C1 segment of cervical spinal cord (tissue), 14 donors: ENCODE measurements at places on chromosomes 11 and 22.
A peak's percentile ranks its signal among the peaks of the same experiment; 100 is the strongest.

DNA sequence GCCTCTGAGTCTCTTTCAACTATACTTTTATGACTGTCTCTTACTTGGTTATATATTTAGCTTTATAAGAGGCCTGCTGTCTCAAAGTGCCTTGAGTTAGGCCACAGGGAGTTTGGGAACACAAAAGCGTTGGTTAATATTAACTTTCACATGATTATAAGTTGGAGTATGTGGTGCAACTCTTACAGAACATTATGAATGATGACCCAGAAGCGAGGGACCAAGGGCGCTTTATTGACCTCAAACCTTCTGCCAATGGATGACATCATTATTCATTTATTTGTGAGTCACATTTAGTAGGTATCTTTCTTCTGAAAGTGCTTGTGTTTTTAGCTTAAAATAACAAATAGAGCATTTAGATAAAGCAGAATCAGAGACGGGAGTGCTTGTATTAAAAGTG is 298.0 kb upstream of the ZC3H12C start:
- no peak for DNase-seq

DNA sequence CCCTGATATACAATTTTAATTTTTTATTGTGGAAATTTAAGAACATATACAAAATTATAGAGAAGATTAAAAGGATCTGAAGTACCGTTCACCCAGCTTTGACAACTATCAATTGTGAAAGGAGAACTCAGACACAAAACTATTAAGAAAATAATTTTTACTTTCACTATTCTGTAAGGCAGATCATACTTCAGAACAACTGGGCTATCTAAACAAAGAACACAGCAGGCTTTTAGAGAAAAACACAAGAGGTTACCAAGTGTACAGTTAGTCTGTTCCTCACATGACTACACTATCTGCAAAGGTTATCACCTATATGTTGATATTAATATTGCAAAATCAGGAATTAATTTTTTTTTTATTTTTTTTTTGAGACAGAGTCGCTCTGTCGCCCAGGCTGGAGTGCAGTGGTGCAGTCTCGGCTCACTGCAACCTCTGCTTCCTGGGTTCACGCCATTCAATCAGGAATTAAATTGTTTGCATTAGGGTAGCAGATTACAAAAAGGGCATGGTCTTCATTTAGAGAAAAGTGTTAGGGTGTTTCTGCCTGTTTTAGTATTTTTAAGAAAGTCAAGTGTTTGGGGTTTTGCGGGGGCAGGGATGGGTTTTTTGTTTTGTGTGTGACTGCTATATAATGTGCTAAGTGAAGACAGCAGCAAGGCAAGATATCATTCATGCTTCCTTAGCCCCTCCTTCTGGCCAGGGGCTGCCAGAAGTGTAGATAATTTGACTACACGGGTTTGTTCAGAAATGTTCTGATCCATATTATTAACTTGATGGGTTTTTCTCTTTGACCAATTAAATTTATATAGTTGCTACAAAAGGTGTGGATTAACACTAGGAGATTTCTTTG is 27.6 kb upstream of the SIK2 start:
- no peak for DNase-seq

GRCh38 chr11:109939166-109939810 is 153.9 kb upstream of the ZC3H12C start:
- no peak for DNase-seq

DNA sequence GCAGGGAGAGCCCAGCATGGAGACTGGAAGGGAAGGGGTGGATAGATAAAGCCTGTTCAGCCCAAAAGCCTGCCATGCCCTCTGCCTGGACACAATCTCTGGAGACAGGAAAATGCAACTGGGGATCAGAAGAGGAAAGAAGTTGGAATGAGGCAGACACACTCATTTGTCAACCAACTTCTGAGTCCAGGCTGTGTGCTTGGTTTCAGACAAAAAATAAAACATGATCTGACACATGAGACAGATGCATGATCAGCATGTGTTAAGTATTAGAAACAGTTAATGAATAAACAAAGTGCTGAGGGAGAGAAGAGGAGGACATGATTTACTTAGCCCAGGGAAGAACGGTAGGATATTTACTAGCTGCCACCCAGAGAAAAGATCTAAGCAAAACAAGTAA is 839 bp downstream of the LRRN4CL start:
- no peak for DNase-seq

- no peak for DNase-seq
Measured at GRCh38 chr11:788009-788640, 1.8 kb downstream of the CEND1 start.

GRCh38 chr11:131652231-131652630 is 281.8 kb downstream of the NTM start:
- DNase-seq = no peak

GRCh38 chr11:8867931-8868631 is 42.9 kb upstream of the AKIP1 start:
- no peak for DNase-seq

DNA sequence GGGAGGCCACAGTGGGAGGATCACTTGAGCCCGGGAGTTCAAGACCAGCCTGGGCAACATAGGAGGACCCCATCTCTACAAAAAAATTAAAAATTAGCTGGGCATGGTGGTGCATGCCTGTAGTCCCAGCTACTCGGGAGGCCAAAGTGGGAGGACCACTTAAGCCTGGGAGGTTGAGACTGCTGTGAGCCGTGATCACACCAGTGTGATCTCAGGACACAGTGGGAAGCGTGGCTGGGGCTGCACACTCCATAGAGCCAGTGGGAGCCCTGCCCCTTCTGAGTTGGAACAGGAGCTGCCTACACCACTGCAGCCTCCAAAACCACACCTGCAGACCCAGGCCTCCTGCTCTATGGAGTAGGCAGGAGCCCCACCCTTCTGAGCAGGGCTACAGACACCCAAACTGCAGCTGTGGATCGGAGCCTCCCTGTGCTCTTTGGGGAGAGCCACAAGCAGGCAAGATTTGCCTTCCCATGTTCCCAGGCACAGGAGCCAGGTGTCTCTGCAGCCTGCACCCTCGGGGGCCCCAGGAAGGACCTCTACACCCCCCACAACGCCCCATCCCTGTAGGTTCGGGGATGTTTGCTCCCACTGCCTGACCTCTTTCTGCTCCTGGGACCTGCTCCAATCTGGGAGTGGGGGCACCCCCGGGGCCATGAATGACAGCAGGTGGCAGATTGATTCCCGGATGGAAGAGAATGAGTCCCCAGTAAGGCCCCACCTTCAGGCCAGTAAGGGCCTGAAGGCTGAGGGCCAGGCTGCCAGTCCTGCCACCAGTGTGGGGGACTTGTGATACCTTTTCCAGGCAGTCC is 245.4 kb downstream of the BUD13 start:
- no peak for DNase-seq

DNA sequence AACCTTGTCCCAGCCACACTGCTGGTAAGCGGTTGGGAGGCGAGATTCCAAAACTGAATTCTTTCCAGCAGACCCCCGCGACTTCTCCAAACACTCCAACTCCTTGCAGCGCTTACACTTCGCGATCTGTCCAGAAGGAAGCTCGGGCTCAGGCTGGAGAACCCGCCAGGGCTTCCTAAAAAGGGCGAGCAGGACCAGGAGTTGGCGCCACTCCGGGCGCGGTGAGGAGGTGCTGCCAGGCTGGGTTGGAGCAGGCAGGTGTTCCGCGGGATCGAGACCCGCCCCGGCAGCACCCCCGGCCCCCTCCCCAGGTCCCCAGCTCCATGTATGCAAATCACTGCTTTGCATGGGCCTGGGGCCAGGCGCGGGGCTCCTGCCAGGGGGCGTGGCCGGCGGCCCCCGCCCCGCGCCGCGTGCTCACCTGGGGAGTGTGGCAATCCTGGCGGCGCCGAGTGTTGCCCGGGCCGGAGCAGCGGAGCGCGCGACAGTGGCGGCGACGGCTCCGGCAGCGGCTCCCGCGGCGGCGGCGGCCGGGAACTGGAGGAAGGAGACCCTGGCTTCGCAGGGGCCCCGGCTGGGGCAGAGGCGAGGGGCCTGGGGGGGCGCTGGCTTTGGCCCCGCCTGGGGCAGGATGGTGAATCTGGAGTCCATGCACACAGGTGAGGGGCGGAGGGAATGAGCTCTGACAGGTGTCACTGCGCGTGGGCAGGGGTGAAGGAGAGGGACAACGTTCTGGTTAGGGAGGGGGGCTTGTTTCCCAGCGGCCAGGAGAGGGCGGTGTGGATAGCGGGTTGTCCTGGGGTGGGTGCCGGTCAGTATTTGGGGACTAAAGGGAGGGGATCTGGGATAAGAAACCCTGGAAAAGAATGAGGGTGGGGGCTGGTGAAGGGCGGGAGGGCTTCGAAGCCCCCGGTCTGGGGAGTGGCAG is at the start of gene POU2F3:
POU2F3 (plus strand) TSS at position 428 of the 928 bp plus-strand sequence; CDS start at position 632, 204 bp downstream.
- no peak for DNase-seq

- DNase-seq = no peak
Measured at GRCh38 chr22:40673017-40673416, 6.3 kb upstream of the MCHR1 start.

- DNase-seq = no peak
Measured at GRCh38 chr11:46332568-46333393, 14.5 kb upstream of the DGKZ start.

DNA sequence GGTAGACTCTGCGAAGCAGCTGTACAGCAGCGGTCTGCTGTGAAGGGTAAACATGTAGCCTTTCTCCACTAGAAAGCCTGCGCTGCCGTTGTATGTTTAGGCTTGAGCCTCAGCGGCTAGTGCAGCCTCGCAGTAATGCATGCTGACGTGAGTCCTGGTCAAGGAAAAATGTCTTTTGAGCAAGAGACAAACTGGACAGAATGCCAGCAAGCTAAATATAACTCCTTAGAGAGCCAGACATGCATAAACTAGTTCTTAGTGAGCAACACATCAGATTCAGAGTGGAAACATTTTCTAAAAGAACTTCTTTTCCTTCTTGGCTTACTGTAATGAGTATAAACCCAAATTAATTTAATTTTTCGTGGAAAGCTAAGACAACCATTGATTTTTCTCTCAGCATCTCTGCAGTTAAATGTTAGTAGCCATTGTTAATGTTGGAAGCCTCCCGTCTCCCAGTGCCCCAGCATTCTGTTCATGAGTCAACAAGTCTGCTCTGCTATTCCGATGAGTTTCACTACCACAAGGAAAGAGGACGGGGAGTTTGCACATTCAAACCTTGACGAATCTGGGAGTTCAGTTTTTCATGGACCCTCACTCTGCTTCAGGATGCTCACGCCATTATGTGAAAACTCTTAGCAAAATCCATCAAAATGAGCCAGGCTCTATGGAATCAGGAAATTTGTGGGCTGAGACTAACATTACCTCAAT is 51.4 kb downstream of the JAM3 start:
- DNase-seq = peak; percentile 21

- DNase-seq = no peak
Measured at GRCh38 chr11:44840521-44841251, 110.0 kb downstream of the TP53I11 start.

DNA sequence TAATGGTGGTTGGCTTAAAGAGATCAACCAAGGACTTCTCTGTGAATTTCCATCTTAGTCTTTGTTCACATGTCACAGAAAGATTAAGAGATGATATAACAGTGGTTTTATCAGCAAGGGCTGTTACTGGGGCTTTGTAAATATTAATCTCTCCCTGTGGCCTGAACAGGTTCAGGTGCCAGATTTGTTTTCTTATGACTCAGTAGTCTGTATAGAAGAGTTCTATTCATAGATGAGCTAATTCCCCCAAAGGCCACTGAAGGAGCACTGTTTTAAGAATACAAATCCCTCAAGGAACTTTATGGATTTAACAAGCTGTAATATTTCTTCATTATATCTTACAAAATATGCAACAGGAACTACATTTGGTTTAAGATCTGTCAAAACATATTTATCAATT is 50.4 kb downstream of the TCP11L1 start:
- no peak for DNase-seq

DNA sequence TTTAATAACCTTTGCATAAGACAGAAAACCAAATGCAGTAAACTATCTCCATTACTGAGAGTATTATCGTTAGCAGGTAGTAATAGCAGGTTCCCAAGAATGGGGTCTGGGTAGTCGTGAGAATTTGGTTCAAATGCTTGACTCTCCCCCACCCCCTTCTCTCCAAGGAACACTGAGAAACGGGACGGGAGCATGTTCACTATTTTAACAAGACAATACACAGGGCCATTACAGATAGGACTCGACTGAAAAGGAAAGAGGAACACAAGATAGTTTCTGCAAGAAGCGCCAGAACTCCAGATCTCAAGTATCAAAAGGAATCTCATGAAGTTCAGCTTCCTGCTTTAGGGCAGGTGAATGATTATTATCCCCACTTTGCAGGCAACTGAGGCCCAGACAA is 27.0 kb downstream of the KMT5B start:
- DNase-seq = no peak

DNA sequence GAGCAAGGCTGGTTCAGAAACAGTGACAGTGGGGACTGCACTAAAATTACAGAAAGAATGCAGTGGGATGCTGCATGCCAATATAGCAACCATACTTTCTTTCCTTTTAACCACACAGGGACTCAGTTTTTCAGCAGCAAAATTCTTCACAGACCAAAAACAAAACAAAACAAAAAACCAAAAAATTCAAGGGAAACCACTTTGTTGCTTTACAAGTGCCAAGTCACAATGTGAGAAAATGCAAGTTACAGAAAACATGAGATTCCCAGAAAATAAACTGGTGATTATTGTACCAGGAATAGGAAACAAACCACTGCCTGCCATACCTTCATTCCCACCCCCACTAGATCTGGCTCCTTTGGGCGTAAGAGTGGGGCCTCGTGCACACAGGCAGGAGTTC is 52.6 kb downstream of the TENM4 start:
- no peak for DNase-seq

GRCh38 chr22:19842393-19843106 is 12.1 kb downstream of the GNB1L start:
- no peak for DNase-seq

- DNase-seq = no peak
Measured at GRCh38 chr11:126317756-126318573, 14.1 kb downstream of the DCPS start.

GRCh38 chr11:120249279-120250262 is 9.6 kb downstream of the POU2F3 start:
- DNase-seq = no peak

GRCh38 chr11:46247090-46247489 is 30.4 kb upstream of the CREB3L1 start:
- DNase-seq = no peak

- no peak for DNase-seq
Measured at GRCh38 chr11:106996691-106997090, 21.6 kb downstream of the GUCY1A2 start.

DNA sequence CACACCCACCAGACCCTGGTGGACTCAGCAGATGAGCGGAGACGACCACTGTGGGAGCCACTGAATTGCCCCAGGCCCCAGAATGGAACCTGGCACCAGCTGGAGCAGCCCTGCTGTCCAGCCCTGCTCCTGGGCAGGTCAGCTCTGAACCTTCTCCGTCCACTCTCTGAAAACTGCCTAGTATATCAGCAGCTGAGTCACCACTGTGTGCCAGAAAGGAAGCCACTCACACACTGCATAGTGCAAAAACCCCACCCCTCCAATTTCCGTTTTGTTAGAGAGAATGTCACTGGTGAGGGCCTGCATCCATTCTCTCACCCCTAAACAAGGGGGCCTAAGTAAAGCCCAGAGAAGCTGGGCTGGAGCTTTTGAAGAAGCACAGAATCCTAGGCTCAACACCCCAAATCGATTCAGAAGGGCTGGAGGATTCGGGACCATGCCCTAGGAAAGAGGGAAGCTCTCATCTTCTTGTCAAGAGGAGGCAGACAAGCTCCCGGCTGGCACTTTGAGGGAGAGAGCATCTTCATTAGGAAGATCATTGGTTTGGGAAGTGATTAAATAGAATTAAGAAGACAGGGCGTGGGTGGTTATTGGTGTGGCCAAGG is 44.5 kb downstream of the GALNT18 start:
- no peak for DNase-seq

- DNase-seq = no peak
Measured at GRCh38 chr11:108278546-108278945, 55.7 kb downstream of the ATM start.

- no peak for DNase-seq
Measured at GRCh38 chr11:64385945-64386704, 27.2 kb downstream of the RPS6KA4 start.
